ENCODE measurements at places on chromosomes 11 and 22. TPM values are rescaled to one million over a fixed set of nuclear protein-coding genes. Genes with fewer than 3 reads are reported as not detected.
A peak's percentile ranks its signal among the peaks of the same experiment; 100 is the strongest.

DNA sequence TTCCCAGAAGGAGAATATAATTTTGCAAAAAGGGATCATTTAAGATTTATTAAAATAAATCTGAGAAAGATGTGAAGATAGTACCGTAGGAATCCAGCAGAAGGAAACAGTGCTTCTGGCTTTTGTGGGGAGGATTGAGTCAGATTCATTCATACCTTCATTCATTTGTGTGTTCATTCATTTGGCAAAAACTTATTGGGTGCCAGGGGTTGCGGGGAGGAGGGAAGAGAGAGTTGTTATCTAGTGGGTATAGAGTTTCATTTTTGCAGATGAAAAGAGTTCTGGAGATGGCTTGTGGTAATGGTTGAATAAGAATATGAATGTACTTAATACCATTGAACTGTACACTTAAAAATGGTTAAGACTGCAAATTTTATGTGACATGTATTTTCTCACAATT, 31.1 kb downstream of the BMAL1 start:
- no peak for DNase-seq

- no peak for DNase-seq
These were observed 1623.3 kb upstream of the RAG2 start for GRCh38 chr11:38221295-38221694.

GRCh38 chr11:63478896-63479295, 12.1 kb downstream of the PLAAT5 start:
- peak; percentile 74 for DNase-seq

DMC1 gene
- total RNA-seq = 6.8 TPM

APOC3 gene
- not detected for total RNA-seq
